Lower lobe of right lung (tissue), 2 donors: ENCODE measurements at places on chromosomes 2 and 18. TPM values are rescaled to one million over a fixed set of nuclear protein-coding genes. Genes with fewer than 3 reads are reported as not detected.

Gene RIT2
- not detected for total RNA-seq

Gene ZNF407
- total RNA-seq = 16.1 TPM

Gene WDR54
- 14.5 TPM for total RNA-seq

Gene RNF152
- total RNA-seq = 13.4 TPM

GRCh38 chr2:237901932-237902850 lies 42.8 kb downstream of the RAMP1 start:
- H3K27me3 ChIP-seq = no peaks in the 10 kb centered on the region
- H3K4me1 ChIP-seq = peaks cover 30% of the 10 kb centered on the region
- H3K4me3 ChIP-seq = no peak overlapping the region

- H3K27ac ChIP-seq = peak overlapping the region; percentile 81
- DNase-seq = no peak
- no peaks in the 10 kb centered on the region for H3K36me3 ChIP-seq
- peaks cover 66% of the 10 kb centered on the region for H3K4me1 ChIP-seq
- H3K4me3 ChIP-seq = no peak overlapping the region
Observed at GRCh38 chr2:43305012-43305411, 78.6 kb upstream of the ZFP36L2 start.

DNA sequence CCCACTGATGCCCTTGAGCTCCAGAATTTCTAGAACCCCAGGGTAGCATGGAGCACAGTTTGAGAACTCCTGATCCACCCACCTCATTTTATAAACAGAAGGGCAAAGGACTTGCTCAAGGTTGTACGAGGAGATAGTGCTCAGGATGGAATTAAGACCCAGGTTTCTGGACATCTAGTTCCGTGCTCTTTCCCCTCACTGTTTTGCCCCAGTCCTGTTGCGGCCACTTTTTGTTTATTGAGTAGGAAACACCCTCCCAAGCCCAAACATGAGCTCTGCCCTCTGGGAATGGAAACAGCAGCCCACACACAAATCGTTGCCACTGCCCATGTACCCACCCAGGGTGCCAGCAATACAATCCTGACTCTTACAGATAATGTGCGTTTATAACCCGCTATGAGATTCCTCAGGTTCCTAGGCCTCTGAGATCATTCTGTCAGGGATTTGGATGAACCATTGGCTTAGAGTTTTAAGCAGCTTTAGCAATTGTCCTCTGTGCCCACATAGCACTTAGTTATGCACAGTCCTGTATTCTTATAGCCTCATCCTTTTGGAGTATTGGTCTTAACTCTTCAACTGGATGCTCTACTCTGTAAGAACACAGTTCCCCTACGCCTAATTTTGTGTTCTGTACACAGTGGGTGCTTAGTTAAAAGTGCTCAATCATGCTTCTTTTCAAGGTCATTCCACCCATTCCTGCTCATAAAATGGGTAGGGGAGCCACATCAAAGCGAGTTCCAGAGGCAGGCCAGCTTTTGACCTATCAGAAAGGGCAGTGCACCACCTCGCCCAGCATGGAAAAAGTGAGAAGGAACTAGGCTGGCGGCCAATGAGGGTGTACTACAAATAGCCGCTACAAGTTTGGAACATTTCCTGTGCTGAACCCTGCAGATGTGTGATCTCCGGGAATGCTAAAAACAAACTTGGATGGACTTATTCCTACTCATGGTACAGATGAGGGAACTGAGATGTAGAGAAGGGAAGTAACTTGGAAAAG lies 60.3 kb upstream of the IGFBP2 start:
- no peak overlapping the region for H3K4me3 ChIP-seq
- no peaks in the 10 kb centered on the region for H3K27me3 ChIP-seq
- peak overlapping the region; percentile 60 for H3K27ac ChIP-seq
- DNase-seq = no peak
- H3K4me1 ChIP-seq = peaks cover 17% of the 10 kb centered on the region

- no peak overlapping the region for H3K4me3 ChIP-seq
- H3K4me1 ChIP-seq = no peaks in the 10 kb centered on the region
- no peaks in the 10 kb centered on the region for H3K27me3 ChIP-seq
- H3K36me3 ChIP-seq = no peaks in the 10 kb centered on the region
- no peak overlapping the region for H3K27ac ChIP-seq
Observed at GRCh38 chr2:41678639-41679038, 369.2 kb upstream of the PKDCC start.

DNA sequence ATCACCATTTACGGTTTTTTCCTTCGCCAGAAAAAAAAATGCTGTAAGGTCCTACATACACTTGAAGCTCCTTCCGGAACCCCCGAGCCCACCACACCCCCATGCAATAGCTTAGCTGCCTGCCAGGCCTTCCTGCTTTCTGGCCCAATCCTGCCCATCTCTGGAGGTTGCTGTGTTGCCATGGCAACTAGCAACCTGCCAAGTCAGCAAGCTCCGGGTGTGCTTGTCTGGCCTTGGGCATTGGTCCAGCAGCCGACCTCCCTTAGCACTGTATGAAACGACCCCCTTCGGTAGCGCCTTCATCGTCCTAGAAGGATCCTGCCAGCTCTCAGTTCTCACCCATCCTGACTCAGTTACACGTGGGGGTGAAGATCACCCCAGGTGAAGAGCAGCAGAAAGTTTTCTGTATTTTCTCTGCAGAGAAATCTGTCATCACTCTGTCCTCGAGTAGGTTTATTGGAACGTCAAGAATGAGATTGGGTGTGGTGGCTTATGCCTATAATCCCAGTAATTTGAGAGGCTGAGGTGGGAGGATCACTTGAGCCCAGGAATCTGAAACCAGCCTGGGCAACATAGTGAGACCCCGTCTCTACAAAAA lies 47.4 kb upstream of the MTCL1 start:
- H3K27me3 ChIP-seq = peaks cover 3% of the 10 kb centered on the region
- no peaks in the 10 kb centered on the region for H3K4me1 ChIP-seq
- no peak overlapping the region for H3K27ac ChIP-seq
- H3K36me3 ChIP-seq = no peaks in the 10 kb centered on the region
- no peak overlapping the region for H3K4me3 ChIP-seq

GRCh38 chr2:96143848-96144480 lies 1.3 kb downstream of the DUSP2 start:
- no peaks in the 10 kb centered on the region for H3K36me3 ChIP-seq
- H3K4me3 ChIP-seq = peak overlapping the region; percentile 64
- H3K27me3 ChIP-seq = peaks cover 5% of the 10 kb centered on the region
- peak; percentile 44 for DNase-seq
- no peak overlapping the region for H3K27ac ChIP-seq

DNA sequence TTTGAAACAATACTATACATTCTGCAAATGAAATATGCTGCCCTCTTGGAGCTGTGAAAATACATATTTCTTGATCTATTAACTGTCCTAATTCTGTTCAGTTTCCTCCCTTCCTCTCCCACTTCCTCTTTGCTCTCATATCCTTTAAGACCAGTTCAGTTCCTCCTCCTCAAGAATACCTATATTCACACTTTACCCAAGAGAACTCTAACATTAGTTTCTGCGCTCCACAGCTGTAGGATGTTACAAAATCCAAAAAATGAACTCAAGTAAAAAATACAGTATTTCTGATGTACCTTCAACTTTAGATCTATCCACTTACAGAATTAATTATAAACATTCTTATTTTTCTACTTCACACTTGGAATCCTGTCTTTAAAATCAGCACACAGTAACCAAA lies 5.4 kb downstream of the ITSN2 start:
- no peak for DNase-seq
- no peak overlapping the region for H3K4me3 ChIP-seq
- H3K27me3 ChIP-seq = no peaks in the 10 kb centered on the region
- no peak overlapping the region for H3K27ac ChIP-seq
- no peaks in the 10 kb centered on the region for H3K36me3 ChIP-seq

- H3K4me3 ChIP-seq = no peak overlapping the region
- H3K4me1 ChIP-seq = no peaks in the 10 kb centered on the region
- no peaks in the 10 kb centered on the region for H3K27me3 ChIP-seq
Observed at GRCh38 chr2:192025637-192026036, 169.1 kb downstream of the TMEFF2 start.

DNA sequence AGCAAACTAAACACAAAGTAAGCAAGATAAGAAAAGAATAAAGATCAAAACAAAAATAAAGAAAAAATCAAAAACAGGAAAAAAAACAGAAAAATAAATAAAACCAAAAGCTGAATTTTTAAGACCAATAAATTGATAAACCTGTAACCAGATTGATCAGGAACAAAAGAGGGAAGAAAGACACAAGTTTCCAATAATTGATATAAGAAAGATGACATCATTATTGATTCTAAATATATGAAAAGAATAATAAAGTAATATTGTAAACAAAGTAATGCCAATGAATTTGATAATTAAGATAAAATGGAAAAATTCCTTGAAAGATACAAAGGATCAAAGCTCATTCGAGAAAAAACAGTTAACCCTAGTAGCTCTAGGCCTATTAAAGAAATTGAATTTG lies 394.6 kb upstream of the LRATD1 start:
- DNase-seq = no peak
- no peaks in the 10 kb centered on the region for H3K27me3 ChIP-seq
- H3K4me3 ChIP-seq = no peak overlapping the region

GRCh38 chr18:34752056-34752455 lies 42.0 kb downstream of the DTNA start:
- no peaks in the 10 kb centered on the region for H3K36me3 ChIP-seq
- no peak overlapping the region for H3K4me3 ChIP-seq
- no peak for DNase-seq
- H3K27me3 ChIP-seq = no peaks in the 10 kb centered on the region
- no peak overlapping the region for H3K27ac ChIP-seq
